ENCODE measurements at places on chromosomes 13 and 19.
A peak's percentile ranks its signal among the peaks of the same experiment; 100 is the strongest.

- DNase-seq, result no peak
Measured at GRCh38 chr19:37778613-37779126, 716 bp downstream of the ZNF573 start.

DNA sequence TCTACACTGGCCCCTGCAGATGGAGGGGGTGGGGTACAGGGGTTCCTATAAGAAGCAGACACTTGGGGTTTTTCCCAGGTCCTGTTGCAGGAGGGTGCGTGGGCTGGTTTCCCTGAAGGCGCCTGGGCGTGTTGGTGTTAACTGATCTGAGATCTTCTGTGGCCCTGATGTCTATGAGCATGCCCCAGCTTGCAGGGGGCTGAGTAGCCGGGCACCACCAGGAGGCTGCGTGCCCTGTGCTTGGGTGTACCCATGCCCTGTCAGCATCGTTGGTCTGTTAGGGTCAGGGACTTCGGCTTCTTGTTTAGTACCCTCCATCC, 45.3 kb downstream of the CAPN12 start:
- DNase-seq, result no peak

GRCh38 chr19:51811344-51811743, 16.4 kb downstream of the FPR3 start:
- DNase-seq, result no peak

DNA sequence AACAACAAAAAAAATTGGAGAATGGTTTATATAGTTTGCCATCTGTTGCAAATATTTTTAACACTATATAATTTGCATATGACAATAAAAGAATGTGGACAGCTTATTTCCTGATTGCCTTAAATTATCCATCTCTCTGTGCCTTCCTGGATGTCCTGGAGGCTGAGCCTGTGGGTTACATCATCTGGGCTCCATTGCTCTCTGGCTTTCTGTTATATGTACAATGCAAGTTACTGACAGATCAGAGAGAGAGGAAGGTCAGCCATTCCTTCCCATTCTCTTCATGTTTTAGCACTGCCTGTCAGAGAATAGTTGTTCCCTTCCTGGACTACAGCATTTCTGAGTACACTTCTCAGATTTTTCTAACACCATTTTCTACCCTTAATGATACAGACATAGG, 758.3 kb upstream of the PCDH20 start:
- DNase-seq, result no peak

DNA sequence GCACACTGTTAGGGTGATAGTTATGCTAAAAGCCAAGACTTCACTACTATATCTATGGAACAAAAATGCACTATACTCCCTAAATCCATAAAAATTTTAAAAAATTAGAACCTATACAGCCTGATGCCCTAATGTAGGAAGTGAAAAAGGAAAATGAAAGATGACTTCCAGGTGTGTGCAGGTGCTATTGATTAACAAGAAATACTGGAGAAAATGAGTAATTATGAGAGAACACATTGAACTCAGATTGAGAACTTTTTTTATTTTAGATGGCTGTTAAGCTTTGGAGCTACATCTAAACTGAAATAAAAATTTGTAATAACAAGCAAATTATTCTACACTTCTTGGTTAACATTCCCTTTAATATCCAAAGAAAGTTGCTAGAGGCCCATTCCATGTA, 1015.7 kb downstream of the PCDH9 start:
- DNase-seq, result no peak

GRCh38 chr13:73070451-73071098, 11.8 kb downstream of the KLF5 start:
- DNase-seq, result no peak

DNA sequence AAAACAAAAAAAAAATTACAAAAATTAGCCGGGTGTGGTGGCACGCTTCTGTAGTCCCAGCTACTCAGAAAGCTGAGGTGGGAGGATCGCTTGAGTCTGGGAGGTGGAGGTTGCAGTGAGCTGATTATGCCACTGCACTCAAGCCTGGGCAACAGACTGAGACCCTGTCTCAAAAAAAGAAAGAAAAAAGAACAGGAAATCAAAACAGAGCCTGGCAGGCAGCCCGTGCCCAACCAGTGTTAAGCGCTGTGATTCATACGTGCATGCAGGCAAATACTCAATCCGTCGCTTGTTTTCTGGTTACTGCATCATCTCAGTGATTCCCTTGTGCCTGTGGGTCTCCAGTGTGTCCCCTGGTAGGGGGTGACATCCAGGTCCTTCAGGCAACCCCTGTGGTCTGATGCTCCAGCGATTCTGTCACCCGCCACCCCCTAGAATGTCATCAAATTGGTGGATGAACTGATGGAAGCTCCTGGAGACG, 18.1 kb downstream of the DDX39A start:
- DNase-seq, result no peak

GRCh38 chr19:21482863-21483276, 22.5 kb upstream of the ZNF429 start:
- no peak for DNase-seq

- no peak for DNase-seq
Measured at GRCh38 chr13:105936816-105937215, 598.6 kb downstream of the EFNB2 start.

DNA sequence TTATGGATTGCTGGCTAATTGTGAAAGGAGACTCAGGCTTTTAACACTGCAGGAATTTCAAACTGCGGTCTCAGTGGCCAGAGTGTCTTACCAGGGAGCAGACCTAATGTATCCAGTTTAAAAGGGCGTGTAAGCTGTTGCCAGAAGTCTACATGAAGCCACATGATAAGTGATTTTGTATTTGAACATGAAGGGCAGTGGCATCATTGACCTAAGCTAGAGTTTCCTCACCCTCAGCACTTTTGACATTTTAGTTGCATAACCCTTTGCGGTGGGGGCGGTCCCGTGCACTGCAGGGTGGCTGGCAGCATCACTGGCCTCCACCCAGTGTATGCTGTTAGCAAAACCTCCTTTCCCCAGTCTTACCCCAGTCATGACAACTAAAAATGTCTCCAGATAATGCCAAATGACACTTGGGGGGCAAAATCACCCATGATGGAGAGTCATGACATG, 23.7 kb upstream of the GPR18 start:
- peak; percentile 95 for DNase-seq

DNA sequence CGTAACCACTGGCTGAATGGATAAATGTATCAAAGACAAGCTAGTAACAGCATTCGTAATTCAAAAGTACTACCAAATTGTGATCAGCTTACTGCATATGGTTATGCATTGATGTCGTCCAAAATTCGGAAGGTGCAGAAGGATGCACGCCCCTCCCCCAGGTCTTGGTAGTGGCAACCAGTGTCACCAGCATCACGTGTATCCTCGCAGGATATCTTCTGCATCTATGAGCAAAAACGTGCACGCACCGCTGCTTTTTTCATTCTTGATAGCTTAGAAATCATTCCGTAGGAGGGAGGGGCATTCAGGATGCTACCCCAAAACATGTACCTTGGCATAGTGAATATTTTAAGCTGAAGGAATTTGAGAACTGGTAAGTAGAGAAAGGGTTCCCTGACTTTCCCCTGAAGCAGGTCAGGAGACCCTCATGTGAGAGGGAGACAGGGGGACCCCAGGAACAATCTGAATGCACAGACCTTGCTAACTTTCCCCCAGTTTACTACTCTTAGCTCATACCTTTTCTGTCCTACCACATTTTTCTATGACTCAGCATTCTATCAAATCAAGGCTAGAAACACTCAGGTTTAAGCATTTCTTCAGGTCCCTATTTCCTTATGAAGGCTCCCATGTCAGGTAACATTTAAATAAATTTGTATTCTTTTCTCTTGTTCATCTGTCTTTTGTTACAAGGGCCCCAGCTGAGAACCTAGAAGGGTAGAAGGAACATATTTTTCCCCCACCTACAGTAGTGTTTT, 61.2 kb upstream of the TM9SF2 start:
- DNase-seq, result no peak

- no peak for DNase-seq
Measured at GRCh38 chr13:59230484-59231264, 933.1 kb downstream of the DIAPH3 start.

DNA sequence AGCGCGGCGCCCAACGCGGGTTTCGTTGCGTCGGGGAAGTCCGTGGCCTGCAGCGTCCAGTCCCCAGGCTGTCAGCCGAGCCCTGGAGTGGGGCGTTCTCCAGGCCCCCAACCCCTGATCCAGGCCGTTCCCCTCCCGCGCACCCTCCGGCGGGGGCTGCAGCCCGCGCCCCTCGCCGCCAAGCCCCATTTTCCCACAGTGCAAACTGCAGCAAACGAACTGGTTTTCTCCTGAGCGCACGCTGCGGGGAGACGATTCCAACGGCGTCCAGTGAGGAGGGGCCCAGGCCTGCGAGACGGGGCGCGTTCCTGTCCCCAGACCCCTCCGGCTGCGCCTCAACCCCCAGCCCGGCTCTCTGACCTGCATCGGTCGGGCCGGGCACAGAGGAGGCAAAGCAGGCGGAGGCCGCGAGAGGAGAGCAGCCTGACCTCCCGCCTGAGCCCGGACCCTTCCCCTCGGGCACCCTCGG, 4.4 kb upstream of the ONECUT3 start:
- no peak for DNase-seq

GRCh38 chr19:52898101-52898500, 666 bp upstream of the ZNF320 start:
- DNase-seq, result peak; percentile 73

DNA sequence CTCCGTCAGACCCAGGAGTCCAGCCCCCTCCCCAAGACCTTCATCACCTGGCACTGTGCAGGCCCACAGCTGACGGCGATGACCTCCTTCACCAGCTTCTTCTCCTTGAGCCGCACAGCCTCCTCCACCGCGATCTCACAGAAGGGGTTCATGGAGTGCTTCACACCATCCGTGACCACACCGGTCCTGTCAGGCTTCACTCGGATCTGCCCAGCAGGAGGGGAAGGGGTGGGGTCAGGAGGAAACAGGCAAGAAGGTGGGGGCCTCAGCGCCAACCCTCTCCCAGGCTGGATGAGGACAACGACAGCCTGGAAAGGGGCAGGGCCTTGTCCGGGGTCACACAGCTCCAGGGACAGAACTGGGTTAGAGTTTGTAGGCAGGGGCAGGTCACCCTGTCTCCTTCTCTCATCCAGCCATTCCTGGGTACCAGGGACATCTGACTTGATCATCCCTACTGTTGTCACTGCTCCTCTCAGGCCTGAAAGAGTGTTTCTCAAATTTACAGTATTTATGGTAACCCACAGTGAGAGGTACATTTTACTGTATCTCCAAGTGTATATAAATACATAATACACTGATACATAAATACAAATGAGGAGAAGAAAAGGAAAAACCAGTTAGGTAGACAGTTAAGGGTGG, 12.0 kb downstream of the ETFB start:
- no peak for DNase-seq

- DNase-seq, result no peak
Measured at GRCh38 chr19:48500830-48501493, 10.7 kb downstream of the LMTK3 start.

- DNase-seq, result no peak
Measured at GRCh38 chr13:91722267-91722884, 324.0 kb downstream of the GPC5 start.

DNA sequence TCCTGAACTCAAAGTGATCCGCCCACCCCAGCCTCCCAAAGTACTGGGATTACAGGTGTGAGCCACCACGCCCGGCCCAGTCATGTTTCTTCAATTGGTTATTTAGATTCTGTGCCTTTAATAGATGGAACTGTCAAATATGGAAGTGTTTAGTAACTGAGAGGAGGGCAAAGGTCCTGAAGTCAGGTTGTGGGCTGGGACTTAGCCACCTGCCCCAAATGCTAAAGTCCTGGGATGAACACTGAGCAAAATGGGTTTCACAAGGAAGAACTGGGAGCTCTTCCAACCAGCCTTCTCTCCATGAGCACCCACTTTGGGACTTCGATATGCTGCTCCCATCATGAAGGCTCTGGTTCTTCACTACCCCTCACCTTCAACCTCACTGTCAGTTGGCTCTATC, 21.7 kb downstream of the AKAP8 start:
- DNase-seq, result no peak

- no peak for DNase-seq
Measured at GRCh38 chr13:80361298-80361697, 20.4 kb upstream of the SPRY2 start.

DNA sequence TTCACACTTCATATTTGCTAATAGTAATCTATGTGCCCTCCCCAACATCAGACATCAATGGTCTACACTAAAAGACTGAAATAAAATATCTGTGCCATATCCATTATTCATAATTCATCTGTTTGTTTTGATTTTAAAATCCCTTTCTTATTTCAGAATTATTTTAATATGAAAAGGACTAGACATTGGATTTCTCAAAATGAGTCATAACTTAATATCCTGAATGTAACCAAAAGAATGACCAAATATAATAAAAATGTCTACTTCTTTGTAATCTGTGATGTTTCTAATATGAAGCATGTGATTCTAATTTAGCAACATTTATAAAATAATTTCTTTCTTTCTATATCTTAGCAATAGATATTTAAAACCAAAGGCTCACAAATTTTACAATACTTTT, 64.9 kb downstream of the MZT1 start:
- DNase-seq, result no peak

GRCh38 chr19:10270180-10270615, 722 bp upstream of the ICAM1 start:
- peak; percentile 58 for DNase-seq

- DNase-seq, result peak; percentile 95
Measured at GRCh38 chr19:18785179-18786124, 5.7 kb downstream of the COMP start.

DNA sequence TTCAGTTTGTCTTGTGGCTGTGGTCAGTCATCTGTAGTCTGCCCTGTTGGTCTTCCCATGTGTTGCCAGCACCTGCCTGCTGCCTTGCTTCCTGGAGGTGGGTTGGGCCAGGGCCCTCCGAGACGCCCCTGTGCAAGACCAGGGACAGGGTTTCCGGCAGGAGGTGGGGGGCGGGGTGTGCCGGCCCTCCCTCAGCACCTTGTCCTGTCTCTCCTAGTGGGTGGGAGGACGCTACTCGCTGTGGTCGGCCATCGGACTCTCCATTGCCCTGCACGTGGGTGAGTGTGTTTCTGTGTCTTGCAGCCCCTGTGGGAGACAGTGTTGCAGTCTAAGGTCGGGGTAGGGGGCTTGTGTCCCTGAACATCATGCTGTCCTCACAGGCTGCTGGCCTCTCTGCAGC, 11.2 kb upstream of the PDCD2L start:
- DNase-seq, result no peak

DNA sequence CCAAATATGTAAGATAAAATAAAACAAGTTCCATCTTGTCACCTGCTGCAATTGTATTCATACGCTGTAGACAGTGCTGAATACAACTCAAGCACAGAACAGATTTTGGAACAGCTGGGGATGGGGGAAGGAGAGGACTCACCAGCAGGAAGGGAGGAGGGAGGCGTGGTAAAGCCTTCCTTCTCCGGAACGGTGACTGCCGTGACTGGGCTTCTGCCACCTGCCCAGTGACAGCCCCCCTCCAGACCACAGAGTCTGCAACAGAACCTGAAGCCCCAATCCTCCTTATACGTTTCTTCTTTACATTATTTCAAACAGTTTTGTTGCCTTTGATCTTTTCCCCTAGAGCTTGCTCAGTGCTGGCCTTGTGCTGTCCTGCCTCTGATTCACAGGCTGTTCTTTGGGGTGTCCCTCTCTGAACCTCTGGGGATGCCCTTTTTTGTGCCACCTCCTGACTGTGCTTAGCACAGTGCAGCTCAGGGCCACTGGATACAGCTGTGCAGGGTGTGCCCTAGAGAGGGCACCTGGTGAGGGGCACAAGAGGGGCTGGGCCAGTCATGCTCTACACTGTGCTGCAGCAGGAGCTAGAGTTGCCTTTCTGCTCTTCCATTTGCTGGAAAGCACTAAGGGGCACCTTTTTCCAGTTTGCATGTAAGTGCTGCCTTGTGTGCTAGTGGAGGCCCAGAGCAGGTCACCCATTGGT, 213.0 kb downstream of the ZIC5 start:
- DNase-seq, result no peak
